ENCODE measurements at places on chromosomes 6 and 20.

DNA sequence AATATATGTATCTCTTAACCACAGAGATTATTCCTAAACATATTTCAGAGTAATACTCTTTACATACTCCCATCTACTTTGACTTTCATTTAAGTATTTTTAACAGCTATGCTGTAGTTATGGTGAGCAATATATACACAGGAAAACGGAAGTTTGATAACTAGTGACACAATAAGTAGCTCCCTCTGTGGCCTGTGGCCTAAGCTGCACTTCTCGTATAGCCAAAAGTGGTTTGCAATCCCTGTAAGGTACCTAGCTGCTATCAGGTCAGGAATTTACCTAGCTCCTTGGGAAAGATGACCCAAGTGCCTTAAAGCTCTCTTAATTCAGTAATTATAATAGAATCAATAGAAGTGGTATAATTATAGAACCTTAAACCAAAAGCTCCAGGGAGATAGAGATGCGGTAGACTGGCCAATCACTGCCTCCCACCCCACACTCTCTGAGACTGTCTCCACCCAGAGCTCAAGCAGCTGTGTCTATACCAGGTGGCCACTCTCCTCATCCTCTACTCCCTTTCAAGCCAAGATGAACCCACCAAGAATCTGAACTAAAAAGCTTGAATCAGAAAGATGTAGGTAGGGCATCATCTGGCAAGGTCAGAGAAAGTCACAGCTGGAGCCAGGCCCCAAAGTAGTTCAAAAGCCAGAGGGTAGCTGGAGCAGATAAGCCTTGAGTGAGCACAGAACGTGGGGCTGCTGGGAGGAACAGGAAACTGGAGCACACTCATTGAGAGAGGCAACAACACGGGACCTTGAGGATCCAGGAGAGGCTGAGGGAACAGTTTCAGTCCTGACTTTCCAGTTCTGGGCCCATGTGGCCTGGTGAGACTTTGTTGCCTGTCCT, 84.9 kb upstream of the ASF1A start:
- no peak for DNase-seq
- no peaks in the 10 kb centered on the region for H3K27me3 ChIP-seq
- no peak overlapping the region for H3K4me3 ChIP-seq
- H3K36me3 ChIP-seq = no peaks in the 10 kb centered on the region
- no peaks in the 10 kb centered on the region for H3K4me1 ChIP-seq

GRCh38 chr20:49510562-49511122, 28.2 kb upstream of the KCNB1 start:
- H3K4me3 ChIP-seq = no peak overlapping the region
- H3K27me3 ChIP-seq = no peaks in the 10 kb centered on the region
- no peaks in the 10 kb centered on the region for H3K4me1 ChIP-seq
- H3K27ac ChIP-seq = no peak overlapping the region
- peaks cover 4% of the 10 kb centered on the region for H3K36me3 ChIP-seq

GRCh38 chr6:157253699-157254098, 69.6 kb downstream of the TMEM242 start:
- H3K4me3 ChIP-seq = no peak overlapping the region
- DNase-seq = no peak
- no peak overlapping the region for H3K27ac ChIP-seq
- no peaks in the 10 kb centered on the region for H3K36me3 ChIP-seq

GRCh38 chr20:10769700-10770099, 95.9 kb upstream of the JAG1 start:
- H3K4me1 ChIP-seq = peaks cover 5% of the 10 kb centered on the region
- H3K27me3 ChIP-seq = no peaks in the 10 kb centered on the region
- no peak overlapping the region for H3K27ac ChIP-seq

DNA sequence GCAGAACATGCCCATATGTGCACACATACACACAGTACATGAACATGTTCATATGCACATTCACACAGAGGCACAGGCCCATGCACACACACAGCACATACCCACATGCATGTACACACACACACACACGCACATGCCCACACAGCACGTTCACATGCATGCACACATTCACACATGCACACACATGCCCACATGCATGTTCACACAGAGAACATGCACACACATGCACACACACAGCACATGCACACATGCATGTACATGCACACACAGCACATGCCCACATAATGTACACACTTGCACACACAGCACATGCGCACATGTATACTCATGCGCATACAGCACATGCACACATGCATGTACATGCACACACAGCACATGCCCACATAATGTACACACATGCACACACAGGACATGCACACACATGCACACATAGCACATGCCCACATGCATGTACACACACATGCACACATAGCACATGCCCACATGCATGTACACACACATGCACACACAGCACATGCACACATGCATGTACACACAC, 25.9 kb downstream of the RNASET2 start:
- H3K27me3 ChIP-seq = no peaks in the 10 kb centered on the region
- no peaks in the 10 kb centered on the region for H3K36me3 ChIP-seq
- no peak overlapping the region for H3K27ac ChIP-seq
- DNase-seq = no peak

- no peaks in the 10 kb centered on the region for H3K27me3 ChIP-seq
- H3K4me1 ChIP-seq = peaks cover 2% of the 10 kb centered on the region
- no peak for DNase-seq
- no peak overlapping the region for H3K27ac ChIP-seq
- H3K36me3 ChIP-seq = no peaks in the 10 kb centered on the region
Measured at GRCh38 chr20:9200620-9201019, 131.7 kb downstream of the PLCB4 start.

DNA sequence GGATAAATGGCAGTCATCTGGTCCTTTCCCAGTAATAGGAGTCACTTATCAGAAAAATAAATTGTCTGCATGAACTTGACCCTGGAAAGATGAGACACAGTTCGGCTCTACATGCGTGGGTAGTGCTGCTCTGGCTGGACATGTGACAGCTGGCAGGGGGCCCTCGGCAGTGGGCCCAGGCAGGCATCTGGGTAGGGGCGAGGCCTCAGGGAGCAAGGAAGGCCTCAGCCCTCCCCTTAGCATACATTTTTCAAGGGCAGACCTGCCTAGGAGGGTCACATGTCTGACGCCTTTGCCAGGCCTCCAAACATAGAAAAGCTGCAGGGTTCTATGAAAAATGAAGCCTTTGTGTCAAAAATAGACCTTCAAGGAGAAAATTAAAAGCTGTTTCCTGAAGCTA, 12.8 kb upstream of the ILRUN start:
- H3K4me1 ChIP-seq = no peaks in the 10 kb centered on the region
- no peaks in the 10 kb centered on the region for H3K27me3 ChIP-seq
- no peak for DNase-seq
- H3K36me3 ChIP-seq = no peaks in the 10 kb centered on the region

- no peaks in the 10 kb centered on the region for H3K27me3 ChIP-seq
- H3K27ac ChIP-seq = no peak overlapping the region
- no peaks in the 10 kb centered on the region for H3K4me1 ChIP-seq
- no peaks in the 10 kb centered on the region for H3K36me3 ChIP-seq
- peak; percentile 1 for DNase-seq
- no peak overlapping the region for H3K4me3 ChIP-seq
Measured at GRCh38 chr6:170112583-170112860, 178.4 kb downstream of the DLL1 start.

DNA sequence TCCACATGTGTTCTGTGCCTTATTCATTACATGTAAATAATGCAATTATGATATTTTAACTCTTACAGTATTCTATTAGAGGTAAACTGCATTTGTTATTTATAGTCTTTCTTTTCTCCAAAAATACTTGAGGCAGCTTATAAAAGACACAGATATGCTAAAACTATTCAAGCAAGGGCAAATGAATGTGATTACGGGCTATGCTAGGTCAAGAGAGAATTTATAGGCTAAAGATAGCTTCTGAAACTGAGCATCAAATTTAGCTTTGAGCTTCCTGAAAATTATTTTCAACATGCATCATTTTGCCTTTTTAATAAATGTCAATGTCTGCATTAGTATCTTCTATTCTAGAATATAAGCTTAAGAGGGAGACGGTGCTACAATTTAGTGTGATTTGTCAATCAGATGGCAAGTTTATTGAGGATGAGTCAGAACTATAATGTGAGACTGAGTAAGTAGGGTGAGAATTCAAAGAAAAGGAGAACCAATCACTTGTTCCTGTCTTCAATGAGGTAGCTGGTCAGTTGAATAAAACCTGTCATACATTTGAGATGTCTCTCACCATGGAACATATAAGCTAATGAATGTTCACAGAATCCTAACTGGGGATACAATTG, 669.4 kb upstream of the CITED2 start:
- no peaks in the 10 kb centered on the region for H3K27me3 ChIP-seq
- DNase-seq = no peak
- H3K36me3 ChIP-seq = no peaks in the 10 kb centered on the region
- no peak overlapping the region for H3K4me3 ChIP-seq

DNA sequence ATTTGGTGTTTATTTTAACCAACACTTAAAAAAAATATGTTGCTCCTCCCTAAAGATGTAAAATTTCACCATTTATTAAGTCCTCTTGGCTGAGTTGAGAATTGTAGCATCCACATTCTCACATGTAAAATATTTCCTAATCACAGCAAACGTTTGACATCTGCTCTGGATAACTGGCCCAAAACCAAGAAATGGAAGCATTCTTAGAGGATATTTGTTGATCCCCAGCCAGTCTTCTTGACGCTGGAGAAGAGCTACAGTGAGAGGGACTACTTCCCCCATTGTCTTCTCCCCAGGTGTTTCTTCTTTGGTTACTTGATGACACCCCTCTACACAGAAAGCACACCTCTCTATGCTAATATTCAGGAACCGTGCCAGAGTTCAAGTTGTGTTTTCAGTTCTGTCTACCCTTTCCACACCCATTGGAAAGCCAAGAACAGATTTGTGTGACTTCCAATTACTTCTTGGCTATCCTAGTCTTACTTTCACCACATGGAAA, 454.5 kb upstream of the JAG1 start:
- H3K4me1 ChIP-seq = no peaks in the 10 kb centered on the region
- no peak overlapping the region for H3K27ac ChIP-seq
- DNase-seq = no peak

- H3K27me3 ChIP-seq = no peaks in the 10 kb centered on the region
- no peak overlapping the region for H3K27ac ChIP-seq
- H3K36me3 ChIP-seq = no peaks in the 10 kb centered on the region
- no peak for DNase-seq
- no peaks in the 10 kb centered on the region for H3K4me1 ChIP-seq
Measured at GRCh38 chr20:48649868-48650267, 177.9 kb downstream of the PREX1 start.

GRCh38 chr20:61170496-61171320, 81.4 kb upstream of the CDH4 start:
- H3K4me1 ChIP-seq = peaks cover 11% of the 10 kb centered on the region
- H3K27me3 ChIP-seq = no peaks in the 10 kb centered on the region
- DNase-seq = peak; percentile 21
- H3K36me3 ChIP-seq = no peaks in the 10 kb centered on the region

- DNase-seq = no peak
- H3K27me3 ChIP-seq = no peaks in the 10 kb centered on the region
- no peaks in the 10 kb centered on the region for H3K4me1 ChIP-seq
Measured at GRCh38 chr20:10961651-10962288, 288.0 kb upstream of the JAG1 start.

- no peaks in the 10 kb centered on the region for H3K36me3 ChIP-seq
- peak within 1 kb of the TSS; percentile 64 for H3K4me3 ChIP-seq
- DNase-seq = peak; percentile 19
- H3K4me1 ChIP-seq = no peaks in the 10 kb centered on the region
- H3K27me3 ChIP-seq = no peaks in the 10 kb centered on the region
Measured at GRCh38 chr6:35804996-35805736, at the start of gene LHFPL5. Gene LHFPL5 (plus strand): TSS chr6:35805352. CDS start chr6:35805671, 319 bp downstream.

GRCh38 chr20:63737695-63737944, 1.2 kb downstream of the LIME1 start:
- H3K27me3 ChIP-seq = peaks cover 4% of the 10 kb centered on the region
- H3K36me3 ChIP-seq = no peaks in the 10 kb centered on the region
- peak overlapping the region; percentile 30 for H3K4me3 ChIP-seq
- peaks cover 20% of the 10 kb centered on the region for H3K4me1 ChIP-seq

- no peaks in the 10 kb centered on the region for H3K27me3 ChIP-seq
- H3K4me3 ChIP-seq = no peak overlapping the region
- DNase-seq = no peak
- no peaks in the 10 kb centered on the region for H3K4me1 ChIP-seq
- H3K36me3 ChIP-seq = no peaks in the 10 kb centered on the region
Measured at GRCh38 chr6:60695232-60695631, 1590.8 kb downstream of the KHDRBS2 start.

DNA sequence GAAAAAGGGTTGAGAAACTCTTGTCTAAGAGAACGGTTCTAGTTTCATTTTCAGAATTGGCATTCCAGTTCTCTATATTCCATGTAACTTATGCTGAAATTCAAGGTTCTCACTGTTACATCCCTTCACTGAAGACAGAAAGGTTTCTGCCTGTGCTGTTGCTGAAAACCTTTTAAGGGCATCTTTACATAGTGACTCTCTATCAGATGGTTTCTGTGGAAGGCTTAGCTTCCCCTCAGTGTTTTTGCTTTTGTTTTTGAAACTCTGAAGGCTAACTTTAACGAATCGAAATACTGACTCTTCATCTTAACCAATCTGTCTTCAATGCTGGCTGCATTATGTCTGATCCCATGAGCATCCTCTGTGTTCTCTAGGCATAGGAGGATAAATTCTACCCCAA, 1286.2 kb upstream of the EYS start:
- H3K4me1 ChIP-seq = no peaks in the 10 kb centered on the region
- no peak overlapping the region for H3K27ac ChIP-seq
- no peaks in the 10 kb centered on the region for H3K27me3 ChIP-seq
- no peaks in the 10 kb centered on the region for H3K36me3 ChIP-seq
- no peak for DNase-seq

GRCh38 chr20:38196592-38196991, 31.5 kb upstream of the TGM2 start:
- no peak overlapping the region for H3K27ac ChIP-seq
- H3K4me1 ChIP-seq = no peaks in the 10 kb centered on the region
- DNase-seq = no peak
- no peaks in the 10 kb centered on the region for H3K27me3 ChIP-seq
- no peak overlapping the region for H3K4me3 ChIP-seq

DNA sequence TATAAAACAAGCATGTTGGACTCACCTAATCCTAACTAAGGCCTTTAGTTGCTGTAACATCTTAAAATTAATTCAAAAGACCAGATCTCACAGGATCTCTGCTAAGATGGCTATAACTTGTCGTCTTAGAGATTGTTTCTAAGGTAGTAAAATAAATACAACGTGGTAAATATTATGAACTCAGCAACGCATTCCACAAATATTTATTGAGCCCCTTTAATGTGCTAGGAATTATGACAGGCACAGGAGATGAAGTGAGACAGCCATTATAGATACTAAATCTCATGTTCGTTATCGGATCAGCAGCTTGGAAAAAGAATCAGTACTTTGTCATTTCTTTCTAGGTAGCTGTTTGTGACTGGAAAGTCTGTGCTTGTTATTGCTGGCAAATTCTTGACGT, 20.9 kb upstream of the MCM3 start:
- no peak overlapping the region for H3K4me3 ChIP-seq
- H3K4me1 ChIP-seq = no peaks in the 10 kb centered on the region
- H3K36me3 ChIP-seq = no peaks in the 10 kb centered on the region

- no peak for DNase-seq
- no peaks in the 10 kb centered on the region for H3K36me3 ChIP-seq
- H3K27ac ChIP-seq = no peak overlapping the region
- peaks cover 29% of the 10 kb centered on the region for H3K4me1 ChIP-seq
Measured at GRCh38 chr6:35046862-35047261, 94.3 kb downstream of the TCP11 start.

DNA sequence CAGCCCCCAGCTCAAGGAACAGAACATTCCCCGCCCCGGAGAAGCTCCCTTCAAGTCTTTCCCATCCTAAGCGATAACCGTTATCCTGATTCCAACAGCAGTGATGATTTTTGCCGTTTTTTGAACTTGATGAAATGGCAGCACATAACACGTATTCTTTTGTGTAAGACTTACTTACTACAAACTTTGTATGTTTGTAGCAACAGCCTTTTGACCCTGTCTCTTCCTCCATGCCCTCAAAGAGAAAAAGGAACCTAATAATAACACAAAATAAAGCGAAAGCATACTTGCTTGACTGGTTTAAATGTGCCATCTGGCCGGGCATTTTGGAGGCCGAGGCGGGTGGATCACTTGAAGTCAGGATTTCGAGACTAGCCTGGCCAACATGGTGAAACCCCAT, 26.4 kb upstream of the SLC9A8 start:
- no peaks in the 10 kb centered on the region for H3K36me3 ChIP-seq

All from H1 (cell line).